Stimulated activated CD8-positive, alpha-beta memory T cell treated with anti-CD3 and anti-CD28 coated beads, Interleukin-4, amount 100 ng/mL, for 4 hours (primary cell): ENCODE measurements at places on chromosomes 1 and 21.
A peak's percentile ranks its signal among the peaks of the same experiment; 100 is the strongest.

GRCh38 chr1:72094209-72094608 lies 188.1 kb downstream of the NEGR1 start:
- no peak for DNase-seq

- no peak for DNase-seq
These were observed 50.8 kb downstream of the ALPL start for GRCh38 chr1:21559788-21560567.

DNA sequence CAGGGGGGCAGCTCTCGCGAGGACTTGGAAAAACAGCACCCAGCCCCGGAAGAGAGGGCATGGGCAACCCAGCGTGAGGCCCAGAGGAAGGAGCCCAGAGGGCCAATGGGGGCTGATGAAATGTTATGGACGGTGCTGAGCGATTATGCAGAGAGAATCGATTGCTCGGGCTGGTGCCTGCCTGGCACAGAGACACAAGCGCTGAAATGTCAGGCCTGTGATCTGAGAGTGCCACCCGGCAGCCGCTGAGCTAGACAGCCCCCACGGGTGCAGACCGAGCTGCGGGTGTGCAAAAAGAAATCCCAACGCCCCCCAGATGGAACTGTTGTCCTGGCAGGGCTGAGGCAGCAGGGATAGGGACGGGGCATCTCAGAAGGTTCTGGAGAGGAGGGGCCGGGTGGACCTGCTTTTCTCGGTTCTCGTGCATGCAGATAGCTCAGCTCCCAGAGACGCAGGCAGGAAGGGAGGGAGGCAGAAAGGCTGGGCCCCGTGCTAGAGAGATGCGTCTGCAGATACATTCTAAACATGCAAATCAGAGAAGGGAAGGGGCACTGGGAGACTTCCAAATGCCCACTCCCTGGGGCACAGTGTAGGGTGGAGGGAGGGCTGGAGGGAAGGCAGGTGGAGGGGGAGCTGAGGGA lies 41.5 kb downstream of the TAS1R2 start:
- DNase-seq: no peak

DNA sequence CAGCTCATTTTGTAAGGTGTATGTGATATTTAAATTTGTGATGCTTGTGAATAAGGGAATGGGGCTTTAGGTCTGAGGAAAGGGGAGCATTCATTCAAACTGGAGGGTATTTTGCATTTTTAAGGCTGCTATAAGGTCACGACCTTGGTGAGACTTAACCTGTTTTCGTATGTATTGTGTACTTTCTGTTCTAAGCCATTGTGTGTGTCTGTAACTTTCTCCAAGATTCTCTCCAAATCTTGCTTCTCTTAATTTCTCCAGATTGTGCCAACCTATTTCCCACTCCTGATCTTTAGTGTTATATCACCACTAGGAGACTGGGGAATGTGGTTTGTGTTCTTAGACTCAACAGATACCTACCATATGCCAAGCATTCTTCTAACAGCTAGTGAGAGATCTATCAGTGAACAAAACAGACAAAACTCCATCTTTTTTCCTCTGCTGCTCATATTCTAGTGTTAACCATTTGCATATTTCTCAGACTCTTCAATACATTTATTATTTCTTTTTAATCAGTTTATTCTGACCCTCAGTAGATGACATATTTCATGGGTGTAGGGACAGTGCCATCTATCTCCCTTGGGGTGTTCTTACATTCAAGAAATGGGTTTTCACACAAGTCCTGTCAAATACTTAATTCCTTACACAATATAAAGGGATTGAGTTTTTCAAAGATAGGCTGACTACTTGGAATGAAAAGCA lies 27.5 kb downstream of the ATP1B1 start:
- no peak for DNase-seq

DNA sequence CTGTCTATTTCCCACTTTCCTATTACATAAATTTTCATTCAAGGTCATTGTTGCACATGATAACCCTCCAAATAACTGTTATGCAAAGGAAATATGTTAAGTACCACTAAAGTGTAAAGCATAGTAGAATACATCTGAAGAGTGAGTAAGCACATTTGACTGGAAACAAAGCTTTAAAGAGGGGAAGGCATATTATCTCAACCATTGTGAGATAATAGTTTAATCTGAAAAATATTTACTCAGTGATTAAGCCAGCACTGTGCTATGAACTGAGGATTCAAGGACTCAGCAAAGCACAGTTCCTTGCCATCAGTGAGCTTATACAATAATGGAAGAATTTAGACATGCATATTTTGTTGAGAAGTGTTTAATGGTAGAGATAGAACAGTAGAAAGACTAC lies 127.4 kb downstream of the HMCN1 start:
- DNase-seq: no peak

- peak; percentile 31 for DNase-seq
These were observed 7.0 kb downstream of the KRTAP10-8 start for GRCh38 chr21:44618909-44619308.
